T follicular helper cell (primary cell): ENCODE measurements at places on chromosomes 1 and 21.

- no peak for DNase-seq
Measured at GRCh38 chr1:185696422-185697150, 37.6 kb upstream of the HMCN1 start.

GRCh38 chr1:71676979-71677925, 596.4 kb upstream of the ZRANB2 start:
- no peak for DNase-seq

DNA sequence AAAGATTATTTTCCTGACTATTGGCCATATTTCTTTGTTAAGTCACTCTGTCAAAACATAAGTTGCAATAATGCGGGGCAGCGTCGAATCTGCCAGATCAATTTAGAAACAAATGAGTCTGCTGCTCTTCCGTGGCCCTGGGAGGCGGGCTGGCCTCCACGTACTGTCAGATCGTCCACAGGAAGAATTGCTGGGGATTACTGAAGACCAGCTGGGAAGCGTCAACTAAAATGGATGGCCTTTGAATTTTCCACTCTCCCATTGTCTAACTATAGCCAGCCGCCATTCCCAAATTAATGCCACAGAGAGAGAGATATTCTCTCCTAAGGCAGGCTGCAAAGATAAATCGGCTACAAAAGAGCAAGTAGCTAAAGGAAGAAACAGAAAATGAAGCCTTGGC, 560.2 kb downstream of the SMYD3 start:
- DNase-seq = no peak

DNA sequence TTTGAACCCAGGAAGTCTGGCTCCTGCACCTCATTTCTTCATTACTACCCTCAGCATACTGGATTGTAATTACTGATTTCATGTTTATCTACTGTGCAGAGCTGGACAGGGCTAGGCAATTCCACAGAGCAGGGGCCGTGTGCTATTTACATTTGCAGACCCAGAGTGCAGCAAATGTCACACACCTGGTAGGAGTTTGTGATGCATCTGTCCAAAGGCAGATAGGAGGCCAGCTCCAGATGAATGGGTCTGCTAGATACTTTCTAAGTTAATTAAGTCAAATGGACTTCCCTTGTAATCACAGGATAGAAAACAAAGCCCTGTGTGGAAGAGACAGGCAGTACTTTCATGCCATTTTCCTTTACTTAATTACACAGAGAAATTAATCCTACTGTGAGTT, 46.2 kb downstream of the PGBD5 start:
- DNase-seq = no peak

- DNase-seq = no peak
Measured at GRCh38 chr1:214584805-214585766, 17.9 kb upstream of the CENPF start.

GRCh38 chr1:241413386-241413785, 56.4 kb upstream of the RGS7 start:
- no peak for DNase-seq

DNA sequence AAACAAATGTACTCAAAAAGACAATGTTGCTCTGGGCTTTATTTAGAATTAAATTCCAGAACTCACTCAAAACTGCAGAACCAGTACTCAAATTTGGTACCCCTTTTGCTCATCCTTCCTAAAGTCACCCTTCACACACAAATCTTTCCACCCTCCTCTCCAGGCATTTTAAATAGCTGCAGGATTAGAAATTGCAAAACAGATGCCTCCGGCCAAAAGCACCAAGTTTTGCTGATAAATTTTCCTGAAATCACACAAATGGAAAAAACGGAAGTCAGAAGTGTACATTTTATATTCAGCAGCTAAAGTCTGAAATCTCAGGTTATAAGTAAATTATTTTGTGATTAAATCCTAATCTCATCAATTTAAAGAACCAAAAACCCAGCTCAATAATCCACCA, 147.0 kb downstream of the NRIP1 start:
- no peak for DNase-seq

GRCh38 chr1:181160998-181161870, 72.7 kb downstream of the IER5 start:
- DNase-seq = no peak

DNA sequence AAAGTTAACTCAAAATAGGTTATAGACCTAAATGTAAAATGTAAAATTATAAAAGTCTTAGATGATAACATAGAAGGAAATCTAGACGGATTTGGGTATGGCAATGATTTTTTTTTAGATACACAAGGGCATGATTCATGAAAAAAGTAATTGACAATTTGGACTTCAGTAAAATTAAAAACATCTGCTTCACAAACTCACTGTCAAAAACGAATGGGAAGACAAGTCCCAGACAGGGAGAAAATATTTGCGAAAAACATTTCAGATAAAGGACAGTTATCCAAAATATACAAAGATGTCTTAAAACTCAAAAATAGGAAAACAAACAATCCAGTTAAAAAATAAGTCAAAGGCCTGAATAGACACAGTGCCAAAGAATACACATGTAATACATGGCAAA, 9.7 kb upstream of the PTGS2 start:
- no peak for DNase-seq

DNA sequence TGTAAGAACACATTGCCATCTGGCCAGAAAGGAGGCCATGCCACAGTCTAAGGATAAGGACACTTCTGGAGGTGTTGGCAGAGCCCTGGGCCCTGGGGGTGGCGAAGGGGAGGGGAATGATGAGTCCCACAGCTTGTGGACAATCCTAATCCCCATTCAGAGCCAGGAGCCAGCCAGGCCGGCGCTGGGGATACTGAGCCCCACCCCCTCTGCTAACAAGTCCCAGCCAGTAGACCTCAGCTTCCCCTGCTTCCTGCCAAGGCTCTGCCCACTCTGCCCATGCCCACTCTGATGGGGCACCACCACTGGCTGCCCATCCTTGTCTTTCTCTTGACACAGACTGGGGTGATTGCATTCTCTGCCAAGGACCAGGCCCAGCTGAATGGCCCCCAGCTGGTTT, 71.9 kb downstream of the NAV1 start:
- DNase-seq = no peak

DNA sequence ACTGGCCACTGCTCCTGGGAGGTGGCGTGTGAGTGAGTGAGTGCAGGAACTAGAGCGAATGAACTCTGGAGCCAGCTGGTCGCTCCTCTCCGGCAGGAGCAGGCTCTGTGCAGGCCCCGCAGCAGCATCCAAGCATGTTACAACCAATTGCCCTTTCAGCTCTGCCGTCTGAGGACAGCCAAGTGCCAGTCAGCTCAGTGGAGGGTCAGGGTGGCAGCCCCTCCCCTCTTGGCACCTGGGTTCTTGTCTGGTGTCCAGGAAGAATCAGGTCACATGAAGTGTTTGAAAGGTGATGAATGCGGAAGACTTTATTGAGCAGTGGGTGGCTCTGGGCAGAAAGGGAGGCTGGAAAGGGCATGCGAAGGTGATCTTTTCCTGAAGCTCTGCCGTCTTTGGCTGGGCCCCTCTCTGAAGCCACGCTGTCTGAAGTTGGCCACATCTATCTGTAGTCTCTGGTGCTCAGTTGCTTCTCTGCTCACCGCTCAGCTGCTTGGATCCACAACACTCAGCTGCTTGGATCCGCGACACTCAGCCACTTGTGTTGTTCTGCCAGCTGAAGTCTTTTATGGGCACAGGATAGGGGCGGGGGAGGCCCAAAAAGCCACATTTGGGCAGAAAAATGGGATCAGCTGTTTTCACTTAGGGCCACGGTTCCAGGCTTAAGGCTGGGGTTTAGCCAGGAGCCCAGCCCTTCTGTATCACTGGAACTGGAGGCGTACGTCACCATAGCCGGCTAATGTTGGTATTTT, 139.8 kb downstream of the ADSS2 start:
- DNase-seq = no peak

DNA sequence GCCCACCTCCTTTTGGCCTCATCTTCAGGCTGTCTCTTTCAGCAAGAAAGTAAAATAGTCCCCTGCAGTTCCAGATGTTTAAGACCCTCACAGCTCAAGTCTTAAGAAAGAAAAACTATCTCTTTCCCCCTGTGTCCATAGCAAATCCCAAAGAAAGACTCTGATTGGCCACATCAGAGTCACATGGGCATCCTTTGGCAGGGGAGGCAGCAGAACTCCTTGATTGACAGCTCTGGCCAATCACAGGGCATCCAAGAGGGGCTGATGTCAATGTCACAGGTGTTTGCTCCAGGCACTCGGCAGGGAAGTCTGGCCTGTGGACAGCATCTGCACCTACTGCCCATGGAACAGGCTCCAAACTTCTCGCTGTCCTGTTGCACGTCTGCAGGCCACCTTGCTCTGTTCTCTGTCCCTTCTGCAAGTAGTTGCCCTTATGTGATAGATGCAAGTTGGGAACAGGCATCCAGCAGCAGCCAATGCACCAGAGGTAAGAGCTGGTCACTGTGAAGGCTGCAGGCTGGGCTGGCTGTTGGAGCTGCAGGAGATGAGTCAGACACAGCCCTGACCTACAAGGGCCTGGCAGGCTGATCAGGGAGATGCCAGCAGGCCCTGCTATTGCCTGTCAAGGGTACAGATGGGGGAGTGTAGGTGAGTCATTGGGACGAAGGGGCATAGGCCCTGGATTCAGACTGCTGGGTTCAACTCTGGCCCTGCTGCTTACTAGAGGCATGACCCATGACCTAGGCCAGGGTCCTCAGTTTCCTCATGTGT, 96.8 kb upstream of the TMEM51 start:
- no peak for DNase-seq

DNA sequence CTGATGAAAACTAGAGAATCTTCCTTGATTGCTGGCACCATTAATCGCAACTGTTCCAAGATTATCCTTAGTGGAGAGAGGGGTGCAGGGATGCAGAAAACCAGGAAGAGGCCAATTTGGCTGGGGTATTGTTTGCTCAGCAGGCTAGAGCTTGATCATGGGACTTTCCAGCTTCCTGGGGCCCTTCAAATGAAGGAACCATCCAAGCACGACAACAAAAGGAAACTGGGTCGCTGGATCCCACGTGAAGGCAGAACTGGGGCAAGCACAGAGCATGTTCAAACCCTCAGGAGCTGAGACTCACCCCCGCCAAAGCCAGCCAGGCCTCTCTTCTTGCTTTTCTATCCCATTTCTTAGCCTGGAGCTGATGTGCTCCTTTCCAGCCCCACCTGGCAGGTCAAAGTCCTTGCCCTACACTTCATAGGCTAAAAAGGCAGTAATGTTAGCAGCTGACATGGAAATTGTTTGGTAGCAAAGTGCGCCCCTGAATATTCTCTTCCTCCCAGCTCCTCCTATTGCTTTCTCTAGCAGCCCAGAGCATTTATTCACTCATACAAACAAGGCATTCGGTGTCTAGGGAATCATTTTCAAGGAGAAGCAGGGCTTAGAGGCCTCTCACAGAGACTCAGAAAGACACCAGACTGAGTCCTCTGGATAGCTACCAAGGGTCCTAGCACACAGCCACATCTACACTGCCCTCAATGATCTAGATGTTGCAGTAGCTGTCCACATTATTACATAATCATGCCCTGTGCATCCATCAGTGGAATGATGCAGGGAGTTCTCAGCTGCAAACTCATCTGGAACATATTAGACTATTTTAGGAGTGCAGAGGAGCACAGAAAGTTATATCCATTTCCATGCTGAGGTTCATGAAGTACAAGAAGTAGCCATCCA, 11.5 kb downstream of the KCNA2 start:
- DNase-seq = no peak

DNA sequence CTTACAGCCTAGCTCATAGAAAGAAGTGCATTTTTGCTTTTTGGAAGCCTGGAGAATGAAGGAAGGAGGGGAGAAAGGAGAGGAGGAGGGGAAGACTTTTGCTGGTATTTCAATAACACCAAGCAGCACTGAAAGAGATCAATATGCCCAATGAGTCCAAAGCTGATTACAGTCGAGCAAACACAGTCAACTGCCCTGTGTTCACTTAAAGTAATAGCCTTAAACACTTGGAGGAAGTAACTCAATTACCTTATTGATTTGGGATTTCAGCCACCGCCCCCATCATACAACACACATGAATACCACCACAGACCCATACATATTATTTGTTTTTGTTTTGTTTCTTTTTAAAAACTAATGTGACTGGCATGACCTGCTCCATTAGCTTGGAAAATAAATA, 23.3 kb upstream of the RXRG start:
- no peak for DNase-seq

DNA sequence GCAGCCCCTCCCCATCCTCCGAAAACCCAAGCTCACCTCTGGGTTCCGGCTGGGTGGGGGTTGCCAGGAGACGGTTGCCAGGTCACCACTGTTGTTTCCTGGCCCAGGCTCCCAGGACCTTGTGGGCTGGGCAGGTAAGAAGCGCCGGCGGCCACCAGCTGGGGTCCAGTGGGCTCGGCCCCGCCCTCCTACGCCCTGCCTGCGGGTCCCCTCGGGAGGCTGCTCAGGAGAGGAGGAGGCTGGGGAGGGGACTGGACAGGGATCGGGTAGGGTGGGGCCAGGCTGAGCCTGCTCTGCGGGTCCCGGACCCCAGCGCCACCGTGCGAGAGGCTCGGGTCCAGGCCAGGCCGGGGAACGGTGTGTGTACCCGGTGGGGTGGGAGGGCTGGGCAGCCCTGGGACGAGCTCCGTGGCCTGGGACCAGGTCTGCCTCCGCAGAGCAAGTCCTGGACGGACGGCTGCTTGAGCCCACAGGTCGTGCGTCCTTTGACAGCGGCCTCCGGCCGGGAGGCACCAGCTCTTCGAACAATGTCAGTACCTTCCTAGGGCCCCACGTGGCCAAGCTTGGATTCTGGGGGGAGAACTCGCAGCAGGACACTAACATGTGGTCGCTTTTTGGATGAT, at the start of gene TTLL10:
Gene TTLL10 (plus strand): TSS at position 88 of the 623 bp plus-strand sequence. CDS start 5,336 bp downstream, outside the sequence.
- DNase-seq = no peak

DNA sequence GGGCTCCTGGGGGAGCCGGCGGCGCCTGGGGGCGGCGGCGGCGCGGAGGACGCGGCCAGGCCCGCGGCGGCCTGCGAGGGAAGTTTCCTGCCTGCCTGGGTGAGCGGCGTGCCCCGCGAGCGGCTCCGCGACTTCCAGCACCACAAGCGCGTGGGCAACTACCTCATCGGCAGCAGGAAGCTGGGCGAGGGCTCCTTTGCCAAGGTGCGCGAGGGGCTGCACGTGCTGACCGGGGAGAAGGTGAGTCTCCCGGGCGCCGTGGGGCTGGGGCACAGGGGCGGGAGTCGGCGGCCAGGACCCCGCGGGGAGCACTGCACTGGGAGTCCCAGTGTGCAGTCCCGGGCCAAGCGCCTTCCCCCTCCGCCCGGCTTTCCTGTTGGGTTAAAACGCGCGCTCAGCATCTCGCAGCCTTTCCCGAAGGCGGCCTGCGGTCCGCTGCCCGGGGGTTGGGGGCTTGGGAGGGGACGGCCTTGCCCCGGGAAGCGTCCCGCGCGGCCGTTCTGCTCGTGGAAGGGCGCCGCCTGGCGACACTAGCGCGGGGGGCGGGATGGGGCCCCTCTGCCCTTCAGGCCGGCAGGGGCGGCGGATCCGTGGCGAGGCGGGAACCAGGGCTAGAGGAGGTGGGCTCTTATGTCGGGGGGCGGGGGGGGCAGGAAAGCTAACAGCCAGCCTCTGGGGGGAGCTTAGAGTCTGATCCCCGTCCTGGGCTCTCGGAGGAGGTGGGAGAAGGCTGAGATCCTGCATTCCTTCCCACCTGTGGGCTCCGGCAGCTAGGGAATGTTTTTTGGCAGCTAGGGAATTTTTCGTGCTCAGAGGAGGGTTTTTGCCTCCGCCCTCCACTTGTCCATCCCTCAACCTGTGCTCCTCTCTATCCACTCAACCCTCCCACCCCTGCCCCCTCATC, 1.1 kb downstream of the HUNK start:
- DNase-seq = no peak
